Peyer's patch (tissue), 4 donors: ENCODE measurements at places on chromosomes 5 and 9. TPM values are rescaled to one million over a fixed set of nuclear protein-coding genes. Genes with fewer than 3 reads are reported as not detected.

DNA sequence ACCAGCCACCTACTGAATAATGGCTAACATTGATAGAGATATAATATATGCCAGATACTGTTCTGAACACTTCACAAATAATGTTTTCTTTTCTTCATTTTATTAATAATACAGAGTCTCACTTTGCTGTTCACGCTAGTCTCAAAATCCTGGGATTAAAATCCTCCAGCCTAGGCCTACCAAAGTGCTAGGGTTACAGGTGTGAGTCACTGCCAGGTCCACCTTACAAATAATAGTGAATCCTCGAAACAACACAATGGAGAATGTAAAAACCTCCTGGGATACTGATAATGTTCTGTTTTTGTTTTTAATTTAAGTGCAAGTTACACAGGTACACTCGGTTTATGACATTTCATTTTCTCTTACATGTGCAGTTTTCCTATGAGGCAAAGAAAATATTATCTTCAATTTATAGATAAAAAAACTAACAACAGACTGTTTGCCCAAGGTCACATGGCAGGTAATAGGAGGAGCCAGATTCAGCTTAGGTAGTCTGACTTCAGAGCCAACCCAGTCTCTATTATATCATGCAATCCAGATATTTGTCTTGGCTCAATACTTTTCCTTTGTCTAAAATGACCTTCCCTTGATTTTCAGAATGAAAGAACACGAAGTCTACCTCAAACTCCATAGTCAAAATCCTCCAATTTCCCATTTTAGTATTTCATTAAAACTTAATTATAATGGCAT, 7.8 kb downstream of the ZFR start:
- no peak for DNase-seq
- H3K4me3 ChIP-seq: no peak overlapping the region
- H3K4me1 ChIP-seq: peaks cover 35% of the 10 kb centered on the region
- no peaks in the 10 kb centered on the region for H3K36me3 ChIP-seq
- H3K27me3 ChIP-seq: no peaks in the 10 kb centered on the region

- H3K27ac ChIP-seq: no peak overlapping the region
- no peak overlapping the region for H3K4me3 ChIP-seq
- H3K4me1 ChIP-seq: no peaks in the 10 kb centered on the region
- no peak for DNase-seq
- H3K36me3 ChIP-seq: no peaks in the 10 kb centered on the region
These were observed 277.6 kb upstream of the EFNA5 start for GRCh38 chr5:107948377-107948776.

DNA sequence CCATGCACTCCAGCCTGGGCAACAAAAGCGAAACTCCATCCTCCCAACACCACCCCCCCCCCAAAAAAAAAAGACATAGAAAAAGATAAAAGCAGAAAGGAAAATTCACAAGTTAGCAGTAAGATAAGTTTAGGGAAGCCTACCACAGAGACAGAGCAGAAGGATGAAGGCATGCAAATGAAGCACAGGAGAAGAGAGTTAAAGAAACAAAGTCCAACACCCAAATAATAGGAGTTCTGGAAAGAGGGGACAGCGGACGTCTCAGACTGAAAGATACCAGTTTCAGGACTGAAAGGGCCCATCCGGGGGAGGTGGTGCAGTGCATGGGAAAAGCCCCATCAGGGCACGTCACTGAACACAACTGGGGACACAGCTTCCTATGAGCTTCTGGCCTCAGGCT, 54.3 kb downstream of the OTULIN start:
- no peaks in the 10 kb centered on the region for H3K27me3 ChIP-seq
- DNase-seq: no peak
- H3K4me3 ChIP-seq: no peak overlapping the region
- no peaks in the 10 kb centered on the region for H3K4me1 ChIP-seq

Gene PRR16
- total RNA-seq: 37.1 TPM

DNA sequence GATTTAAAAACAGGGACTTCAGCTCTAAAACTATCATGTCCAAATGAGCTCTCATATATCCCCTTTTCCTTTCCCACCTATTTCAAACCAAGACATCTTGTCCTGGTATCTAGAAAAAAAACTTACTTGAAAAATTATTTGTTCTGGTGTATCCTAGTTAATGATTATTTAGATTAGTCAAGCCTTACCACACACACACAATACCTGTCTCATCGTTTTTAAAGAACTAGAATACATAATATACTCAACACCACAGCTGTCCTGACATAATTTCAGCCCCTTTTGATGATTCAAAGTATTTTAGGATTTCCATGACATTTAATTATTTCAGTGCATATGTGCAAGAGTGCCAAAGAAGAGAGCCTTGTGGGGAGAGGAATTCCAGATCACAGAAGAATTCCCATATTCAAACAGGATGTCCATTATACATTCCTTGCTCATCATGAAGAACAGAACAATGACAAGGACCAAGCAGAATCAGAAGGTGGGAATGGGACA, 233.7 kb downstream of the SMARCA2 start:
- no peak overlapping the region for H3K4me3 ChIP-seq
- no peaks in the 10 kb centered on the region for H3K36me3 ChIP-seq
- no peak overlapping the region for H3K27ac ChIP-seq
- H3K4me1 ChIP-seq: no peaks in the 10 kb centered on the region
- no peaks in the 10 kb centered on the region for H3K27me3 ChIP-seq
- no peak for DNase-seq

Gene PCDHA11
- 0.53 TPM for total RNA-seq

DNA sequence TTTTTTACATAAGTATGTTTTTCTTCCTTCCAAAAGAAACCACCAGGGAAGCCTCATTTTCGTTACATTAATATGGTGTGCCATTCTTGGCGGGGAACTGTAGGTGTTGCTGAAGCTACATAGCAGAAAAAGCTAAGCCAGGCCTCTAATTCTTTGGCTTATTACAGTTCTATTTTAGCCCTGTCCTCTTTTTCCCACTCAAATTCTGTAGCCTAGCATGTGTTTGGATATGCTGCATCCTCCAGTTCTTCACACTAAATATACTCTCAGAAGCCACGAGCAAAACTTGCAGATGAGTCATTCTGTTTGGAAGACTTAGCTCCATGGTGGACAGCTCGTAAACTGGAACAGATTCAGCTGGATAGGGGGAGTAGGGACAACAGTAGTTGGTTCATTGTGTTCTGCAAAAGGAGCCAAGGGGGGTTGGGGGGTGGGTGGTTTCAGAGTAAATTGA, 369.4 kb downstream of the TMEM161B start:
- no peaks in the 10 kb centered on the region for H3K36me3 ChIP-seq
- H3K4me1 ChIP-seq: no peaks in the 10 kb centered on the region
- H3K27ac ChIP-seq: no peak overlapping the region
- H3K4me3 ChIP-seq: no peak overlapping the region

DNA sequence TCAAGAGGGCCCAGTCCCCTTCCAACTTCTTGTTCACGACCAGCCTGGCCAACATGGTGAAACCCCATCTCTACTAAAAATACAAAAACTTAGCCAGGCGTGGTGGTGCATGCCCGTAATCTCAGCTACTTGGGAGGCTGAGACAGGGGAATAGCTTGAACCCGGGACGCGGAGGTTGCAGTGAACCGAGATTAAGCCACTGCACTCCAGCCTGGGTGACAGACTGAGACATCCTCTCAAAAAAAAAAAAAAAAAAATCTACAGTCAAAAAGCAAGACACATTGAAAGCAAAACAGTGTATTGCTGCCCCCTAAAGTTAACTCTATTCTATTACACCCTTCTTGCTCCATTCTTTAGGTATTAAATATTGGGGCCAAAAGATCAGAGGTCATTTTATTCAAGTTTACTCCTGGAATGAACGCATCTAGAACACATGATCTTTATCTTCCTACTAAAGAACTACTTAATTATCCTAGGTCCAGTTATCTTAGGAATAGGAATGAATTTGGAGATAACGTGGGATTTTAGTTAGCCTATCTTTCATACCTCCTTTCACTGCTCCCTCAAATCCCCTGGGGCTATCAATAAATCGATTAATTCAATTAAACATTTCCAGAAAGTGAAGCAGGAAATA, 2.4 kb downstream of the ATG12 start:
- peak; percentile 37 for DNase-seq
- H3K4me1 ChIP-seq: peaks cover 26% of the 10 kb centered on the region
- H3K36me3 ChIP-seq: peaks cover 36% of the 10 kb centered on the region

DNA sequence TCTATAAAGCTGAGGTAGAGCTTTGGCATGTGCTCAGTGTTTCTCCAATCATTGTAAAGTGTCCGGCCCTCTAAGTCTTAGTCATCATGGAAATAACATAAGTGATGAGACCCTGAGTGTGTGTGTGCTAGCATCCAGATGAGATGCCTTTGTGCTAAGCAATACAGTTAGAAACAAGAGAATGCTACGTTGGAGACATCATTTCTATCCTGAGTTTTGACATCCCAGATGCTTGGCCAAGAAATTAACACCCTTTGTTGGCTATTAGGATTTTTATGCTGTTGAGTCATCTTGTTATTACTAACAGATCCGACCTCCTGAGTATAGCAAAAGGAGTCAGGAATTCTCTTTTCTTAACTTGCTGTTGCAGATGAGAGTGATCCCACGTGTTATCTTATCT, 508.0 kb downstream of the GADD45G start:
- no peak overlapping the region for H3K4me3 ChIP-seq
- H3K27ac ChIP-seq: no peak overlapping the region
- no peaks in the 10 kb centered on the region for H3K4me1 ChIP-seq

DNA sequence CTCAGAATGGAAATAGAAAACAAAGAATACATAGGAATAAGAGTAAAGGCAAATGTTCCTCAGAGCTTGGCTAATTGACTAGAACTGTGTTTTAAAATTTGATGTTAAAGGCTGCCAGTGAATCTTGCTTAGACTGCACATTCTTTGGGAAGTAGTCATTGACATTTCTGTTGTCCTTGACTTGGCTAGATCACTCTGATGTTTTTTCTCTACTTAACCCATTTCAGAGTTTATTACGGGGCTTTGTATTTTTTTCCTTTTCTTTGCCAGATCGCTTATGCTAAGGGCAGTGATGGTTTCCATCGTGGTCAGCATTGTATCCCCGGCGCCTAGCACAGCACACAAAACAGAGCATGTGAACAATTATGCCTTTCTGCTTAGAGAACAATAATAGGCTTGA, 1126.7 kb upstream of the CDH9 start:
- DNase-seq: no peak
- H3K36me3 ChIP-seq: no peaks in the 10 kb centered on the region
- H3K27ac ChIP-seq: no peak overlapping the region
- H3K27me3 ChIP-seq: no peaks in the 10 kb centered on the region
- H3K4me3 ChIP-seq: no peak overlapping the region

GRCh38 chr9:82180711-82181110, 192.1 kb downstream of the SPATA31D1 start:
- H3K4me3 ChIP-seq: no peak overlapping the region
- no peaks in the 10 kb centered on the region for H3K4me1 ChIP-seq
- H3K36me3 ChIP-seq: no peaks in the 10 kb centered on the region

DNA sequence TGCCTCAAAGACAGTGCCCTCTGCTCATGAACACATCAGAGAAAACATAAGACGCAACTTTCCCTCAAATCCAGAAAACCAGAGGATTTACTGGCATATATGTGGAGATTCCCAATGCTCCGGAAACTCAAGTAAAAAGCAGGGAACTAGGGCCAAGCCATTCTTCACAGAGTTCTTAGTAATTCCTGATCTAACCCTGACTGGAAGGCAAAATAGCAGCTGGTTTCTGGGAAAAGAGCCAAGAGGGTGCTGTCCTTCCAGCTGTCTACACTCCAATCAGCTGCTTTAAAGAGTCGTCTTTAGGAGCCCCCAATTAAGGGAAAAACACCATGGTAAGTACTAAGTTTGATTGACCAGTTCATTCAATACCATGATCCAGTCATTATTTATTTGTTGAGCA, 49.6 kb downstream of the GNA14 start:
- DNase-seq: no peak
- H3K27ac ChIP-seq: peak overlapping the region; percentile 28
- no peaks in the 10 kb centered on the region for H3K27me3 ChIP-seq
- no peaks in the 10 kb centered on the region for H3K36me3 ChIP-seq
- H3K4me3 ChIP-seq: no peak overlapping the region

Gene TMEM174
- total RNA-seq: not detected

- H3K4me1 ChIP-seq: no peaks in the 10 kb centered on the region
- DNase-seq: no peak
- no peaks in the 10 kb centered on the region for H3K27me3 ChIP-seq
These were observed 548.3 kb upstream of the CDH18 start for GRCh38 chr5:20536341-20536740.

GRCh38 chr5:80054682-80055081, 19.5 kb downstream of the THBS4 start:
- H3K36me3 ChIP-seq: no peaks in the 10 kb centered on the region
- no peaks in the 10 kb centered on the region for H3K27me3 ChIP-seq
- H3K4me1 ChIP-seq: no peaks in the 10 kb centered on the region
- H3K4me3 ChIP-seq: no peak overlapping the region
- no peak for DNase-seq

Gene CCL28
- 12.4 TPM for total RNA-seq

GRCh38 chr9:114221706-114222465, 66.5 kb downstream of the COL27A1 start:
- no peaks in the 10 kb centered on the region for H3K27me3 ChIP-seq
- H3K36me3 ChIP-seq: no peaks in the 10 kb centered on the region
- no peaks in the 10 kb centered on the region for H3K4me1 ChIP-seq
- DNase-seq: no peak
- H3K4me3 ChIP-seq: no peak overlapping the region

Gene PRKACG
- total RNA-seq: not detected

GRCh38 chr5:112106878-112107277, 312.2 kb downstream of the EPB41L4A start:
- no peaks in the 10 kb centered on the region for H3K27me3 ChIP-seq
- no peak for DNase-seq
- H3K4me1 ChIP-seq: no peaks in the 10 kb centered on the region
- H3K27ac ChIP-seq: no peak overlapping the region
- no peak overlapping the region for H3K4me3 ChIP-seq
- no peaks in the 10 kb centered on the region for H3K36me3 ChIP-seq

Gene DEPDC1B
- total RNA-seq: 10.5 TPM
